Suppressor macrophage treated with lipopolysaccharide for 1 hour (primary cell): ENCODE measurements at places on chromosomes 3 and 15.

- peak; percentile 76 for DNase-seq
Measured at GRCh38 chr3:22634433-22634832, 568.7 kb upstream of the UBE2E2 start.

DNA sequence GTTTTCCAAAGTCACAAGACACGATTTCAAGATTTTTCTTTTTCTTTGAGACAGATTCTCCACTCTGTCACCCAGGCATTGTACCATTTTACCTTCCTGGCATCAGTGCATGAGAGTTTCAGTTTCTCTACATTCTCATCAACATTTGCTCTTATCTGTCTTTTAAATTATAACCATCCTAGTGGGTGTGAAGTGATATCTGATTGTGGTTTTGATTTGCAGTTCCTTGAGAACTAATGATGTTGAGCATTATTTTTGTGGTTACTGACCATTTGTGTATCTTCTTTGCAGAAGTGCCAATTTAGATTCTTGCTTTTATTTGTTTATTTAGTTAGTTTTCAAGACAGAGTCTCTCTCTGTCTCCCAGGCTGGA, 41.2 kb downstream of the ADIPOQ start:
- no peak for DNase-seq

DNA sequence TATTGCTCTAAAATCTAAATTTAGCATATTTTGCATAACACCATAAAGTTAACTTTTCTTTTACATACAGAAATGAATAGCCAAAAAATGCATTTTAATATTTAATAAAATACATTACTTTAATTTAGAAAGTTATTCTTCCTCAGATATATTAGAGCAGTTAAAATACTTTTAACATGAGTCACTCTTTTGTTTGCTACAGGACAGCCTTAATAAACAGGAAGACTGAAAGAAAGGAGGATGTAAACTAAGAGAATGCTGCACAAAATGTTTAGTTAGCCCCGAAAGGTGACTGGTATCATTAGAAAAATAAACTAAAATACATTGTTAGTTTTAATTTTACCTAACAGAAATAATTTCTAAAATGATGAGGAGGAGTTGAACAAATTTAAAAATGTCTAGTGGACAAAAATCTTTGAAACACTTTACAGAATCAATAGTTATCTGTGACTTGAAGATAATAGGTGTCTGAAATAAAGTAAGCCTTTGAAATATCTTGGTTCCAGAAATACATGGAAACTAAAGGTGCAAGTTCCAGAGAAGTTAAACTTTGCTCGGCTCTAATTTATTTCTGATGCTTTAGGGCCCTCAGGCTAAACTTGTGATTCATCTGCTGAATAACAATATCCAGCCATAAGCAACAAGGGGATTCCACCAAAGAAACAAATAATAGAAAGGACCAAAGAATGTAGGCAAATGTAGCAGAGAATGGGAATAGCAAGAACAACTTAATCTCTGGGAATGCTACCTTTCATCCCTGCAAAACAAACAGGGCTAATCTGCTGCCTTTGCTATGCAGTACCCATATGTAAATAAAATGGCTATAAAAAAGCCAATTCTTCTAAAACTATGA, 138.3 kb upstream of the UBP1 start:
- DNase-seq = no peak

DNA sequence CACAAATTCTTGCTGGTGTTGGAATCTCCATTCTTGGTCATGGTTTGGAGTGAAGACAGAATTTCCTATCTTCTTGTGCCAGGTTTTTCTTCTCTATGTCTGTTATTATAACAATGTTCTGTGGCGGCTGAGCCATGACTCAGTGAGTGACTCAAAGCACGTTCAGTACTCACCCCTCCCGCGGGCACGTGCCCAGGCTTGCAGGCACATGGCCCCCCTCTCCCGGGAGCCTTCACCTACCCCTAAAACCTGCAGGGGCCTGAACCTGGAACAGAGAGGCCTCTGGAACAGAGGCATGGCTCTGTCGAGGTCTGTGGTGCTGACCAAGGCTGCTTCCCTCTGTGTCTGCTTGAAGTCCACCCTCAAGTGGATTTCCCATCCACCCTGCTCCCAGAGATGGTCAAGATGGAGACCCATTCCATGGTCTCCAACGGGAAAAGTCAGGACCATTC, 27.6 kb downstream of the PLXNB1 start:
- no peak for DNase-seq

DNA sequence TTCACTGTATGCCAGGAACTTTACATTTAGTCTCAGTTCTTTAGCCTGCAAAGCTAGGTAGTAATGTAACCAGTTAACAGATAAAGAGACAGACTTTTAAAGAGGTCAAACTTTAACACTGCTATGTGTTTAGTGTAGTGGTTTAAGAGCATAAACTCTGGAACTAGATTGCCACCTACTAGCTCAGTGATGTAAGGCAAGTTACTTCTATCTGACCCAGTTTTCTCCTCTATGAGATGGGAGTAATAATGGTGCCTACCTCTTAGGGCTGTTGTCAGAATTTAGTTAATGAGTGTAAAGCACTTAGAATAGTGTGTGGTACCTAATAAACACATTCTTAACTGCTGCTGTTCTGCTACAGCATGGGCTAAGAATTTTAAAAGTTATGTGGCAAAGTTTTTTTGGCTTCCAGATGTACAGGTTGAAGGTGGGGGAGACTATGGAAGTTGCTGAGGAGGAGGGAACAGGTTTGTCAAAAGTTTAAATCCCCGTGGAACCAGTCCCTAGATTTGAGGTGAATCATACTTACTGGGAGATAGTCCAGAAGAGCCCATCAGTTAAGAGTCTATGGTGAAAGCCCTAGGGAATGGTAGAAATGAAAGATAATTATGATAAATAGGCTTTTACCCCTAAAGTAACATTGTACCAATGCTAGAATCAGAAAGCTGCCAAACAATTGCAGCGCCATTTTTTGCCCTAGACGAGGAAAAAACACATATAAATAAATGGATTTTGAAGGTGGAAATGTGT, 13.9 kb downstream of the TSC22D2 start:
- DNase-seq = no peak

- no peak for DNase-seq
Measured at GRCh38 chr15:40055576-40056293, 16.8 kb upstream of the SRP14 start.

DNA sequence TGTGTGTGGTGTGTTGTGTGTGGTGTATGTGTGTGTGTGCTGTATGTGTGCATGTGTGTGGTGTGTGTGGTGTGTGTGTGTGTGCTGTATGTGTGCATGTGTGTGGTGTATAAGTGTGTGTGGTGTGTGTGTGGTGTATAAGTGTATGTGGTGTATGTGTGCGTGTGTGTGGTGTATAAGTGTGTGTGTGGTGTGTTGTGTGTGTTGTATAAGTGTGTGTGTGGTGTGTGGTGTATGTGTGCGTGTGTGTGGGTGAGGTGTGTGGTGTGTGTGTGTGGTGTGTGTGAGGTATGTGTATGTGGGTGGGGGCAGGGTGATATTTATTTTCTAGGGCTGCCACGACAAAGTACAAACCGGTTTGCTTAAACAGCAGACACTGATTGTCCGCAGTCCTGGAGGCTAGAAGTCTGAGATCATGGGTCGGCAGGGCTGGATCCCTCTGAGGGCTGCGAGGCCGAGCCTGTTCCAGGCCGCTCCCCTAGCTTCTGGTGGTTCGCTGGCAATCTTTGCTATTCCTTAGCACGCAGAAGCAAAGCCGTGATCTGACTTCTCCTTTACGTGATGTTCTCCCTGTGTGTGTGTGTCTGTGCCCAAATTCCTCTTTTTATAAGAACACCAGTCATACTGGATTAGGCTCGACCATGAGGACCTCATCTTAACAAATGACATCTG, 160.2 kb downstream of the XXYLT1 start:
- DNase-seq = peak; percentile 85

GRCh38 chr3:10783360-10784351, 32.4 kb upstream of the SLC6A11 start:
- DNase-seq = peak; percentile 76

DNA sequence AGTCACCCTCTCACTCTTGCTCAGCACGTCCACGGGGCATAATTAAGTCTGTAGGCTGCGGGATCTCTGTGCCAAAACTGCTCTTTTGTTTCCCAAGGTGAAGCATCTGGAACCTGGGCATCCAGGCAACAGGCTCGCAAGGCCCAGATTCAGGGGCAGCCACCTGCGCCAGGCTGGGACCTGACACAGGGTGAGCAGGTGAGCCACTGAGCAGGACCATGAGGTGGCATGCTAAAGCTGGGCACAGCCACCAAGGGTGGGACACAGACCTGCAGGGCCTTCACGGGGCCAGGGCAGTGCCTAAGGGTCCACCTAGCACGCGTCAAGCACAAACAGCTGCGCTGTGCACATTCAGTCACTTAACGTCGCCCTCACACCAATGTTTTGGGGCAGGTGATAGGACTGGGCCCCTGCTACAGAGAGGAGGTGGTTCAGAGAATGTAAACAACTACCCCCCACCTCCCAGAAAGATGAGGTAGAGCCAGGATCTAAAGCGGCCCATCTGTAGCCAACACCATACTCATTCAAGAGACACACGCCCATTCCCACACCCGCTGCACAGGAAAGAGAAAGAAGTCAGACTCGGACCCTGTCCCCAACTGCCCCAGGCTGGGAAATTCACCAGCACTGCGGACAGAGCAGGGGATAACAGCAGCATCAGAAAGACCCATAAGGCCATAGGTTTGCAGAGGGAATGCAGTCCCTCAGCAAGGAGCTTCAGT, 16.3 kb downstream of the XXYLT1 start:
- no peak for DNase-seq

- DNase-seq = no peak
Measured at GRCh38 chr3:128867200-128868125, 12.0 kb upstream of the ACAD9 start.
